ENCODE measurements at places on chromosomes 2 and 18.

- DNase-seq = no peak
Measured at GRCh38 chr2:80496346-80496745, 191.8 kb upstream of the LRRTM1 start.

DNA sequence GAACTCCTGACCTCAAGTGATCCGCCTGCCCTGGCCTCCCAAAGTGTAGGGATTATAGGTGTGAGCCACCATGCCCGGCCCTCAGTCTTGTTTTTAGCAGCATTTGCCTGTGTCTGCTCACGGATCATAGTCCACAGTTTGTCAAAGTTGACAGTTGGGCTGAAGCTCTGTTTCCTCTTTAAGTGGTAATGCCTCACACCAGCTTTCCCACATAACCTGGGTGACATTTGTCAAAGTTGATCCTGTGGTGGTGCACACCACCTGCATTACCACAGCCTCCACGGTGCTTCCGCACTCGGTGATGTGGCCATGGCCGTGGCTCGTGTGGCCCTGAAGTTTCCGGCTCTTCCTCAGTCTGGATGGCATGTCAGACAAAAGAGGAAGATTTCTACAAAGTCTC is 27.1 kb downstream of the RAB31 start:
- no peak for DNase-seq

GRCh38 chr2:28395334-28396061 is 2.8 kb downstream of the FOSL2 start:
- peak; percentile 16 for DNase-seq

DNA sequence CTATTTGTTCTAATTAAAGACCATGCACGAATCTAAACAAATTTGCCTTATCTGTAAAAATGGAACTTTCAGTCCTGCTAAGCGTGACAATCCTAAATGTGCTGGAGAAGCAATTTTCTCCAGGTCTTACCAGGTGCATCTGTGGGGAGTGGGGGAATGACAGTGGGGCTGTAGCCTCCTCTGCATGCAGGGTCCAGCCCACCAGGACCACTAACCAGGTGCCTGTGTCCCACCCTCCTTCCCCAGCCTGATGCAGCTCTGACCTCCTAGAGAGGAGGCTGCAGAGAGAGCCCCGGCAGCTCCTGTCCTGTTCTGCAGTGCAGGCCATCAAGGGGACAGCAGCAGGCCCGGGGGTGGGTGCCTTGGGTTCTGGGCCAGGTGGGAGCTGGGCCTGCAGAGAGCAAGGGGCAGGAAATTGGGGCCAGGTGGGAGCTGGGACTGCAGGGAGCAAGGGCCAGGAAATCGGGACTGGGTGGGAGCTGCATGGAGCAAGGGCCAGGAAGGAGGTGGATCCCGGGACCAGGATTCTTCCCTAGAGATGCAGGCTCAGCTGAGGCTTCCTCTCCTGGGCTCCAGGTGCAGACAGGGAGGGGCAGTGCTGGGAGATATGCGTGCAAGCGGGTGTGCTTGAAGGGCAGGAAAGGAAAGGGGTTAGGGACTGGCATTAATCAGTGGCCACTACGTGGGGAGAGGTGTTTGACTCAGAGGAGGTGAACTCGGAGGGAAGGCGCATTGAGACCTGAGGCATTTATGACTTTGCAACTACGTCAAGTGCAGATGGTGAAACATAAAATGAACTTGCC is 185.3 kb downstream of the ANKRD30B start:
- DNase-seq = no peak

- DNase-seq = no peak
Measured at GRCh38 chr18:46859855-46860254, 57.5 kb downstream of the PIAS2 start.

GRCh38 chr2:133158442-133158841 is 409.8 kb downstream of the NCKAP5 start:
- no peak for DNase-seq

DNA sequence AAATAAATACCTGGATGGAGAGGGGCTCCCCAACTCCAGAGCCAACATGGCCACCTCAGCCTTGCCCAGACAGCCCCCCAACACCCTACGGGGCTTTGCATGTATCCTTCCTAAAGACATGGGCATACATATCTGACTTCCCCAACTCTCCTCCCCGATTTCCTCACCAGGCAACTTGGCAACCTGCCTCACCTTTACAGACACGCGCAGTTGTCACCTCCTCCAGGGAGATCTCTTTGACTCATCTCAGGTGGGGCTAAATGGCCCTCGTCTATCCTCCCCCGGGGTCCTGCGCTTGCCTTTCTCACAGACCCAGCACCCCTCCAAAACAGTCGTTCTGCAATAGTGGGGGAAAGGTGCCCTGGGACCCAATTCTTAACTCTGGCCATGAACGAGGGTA is 10.6 kb upstream of the BIN1 start:
- no peak for DNase-seq

DNA sequence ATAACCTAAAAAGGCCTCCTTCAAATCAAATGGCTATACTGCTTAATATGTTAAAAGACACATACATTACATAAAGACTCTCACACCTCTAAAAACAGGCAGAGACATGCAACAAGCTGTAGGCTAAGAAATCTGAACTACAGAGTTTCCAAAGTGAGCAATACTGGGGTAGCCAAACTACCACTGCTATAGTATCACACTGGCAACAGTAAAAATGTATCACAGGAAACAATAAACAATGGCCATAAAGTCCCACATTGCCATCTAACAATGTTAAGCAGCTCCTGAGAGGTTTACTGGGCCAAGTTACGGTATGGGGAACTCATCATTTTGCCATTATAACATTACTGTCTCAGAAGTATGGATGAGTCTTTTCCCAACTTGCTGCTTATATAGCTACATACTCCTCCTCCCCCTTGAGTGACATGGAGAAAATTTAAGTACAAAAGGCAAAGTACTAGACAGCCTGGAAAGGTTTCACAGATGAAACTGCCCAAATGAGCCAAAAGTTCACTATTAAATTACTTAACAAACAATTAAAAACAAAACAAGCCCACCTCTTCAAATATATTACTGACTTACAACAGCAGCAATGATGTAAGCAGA is 50.3 kb downstream of the SS18 start:
- DNase-seq = no peak

DNA sequence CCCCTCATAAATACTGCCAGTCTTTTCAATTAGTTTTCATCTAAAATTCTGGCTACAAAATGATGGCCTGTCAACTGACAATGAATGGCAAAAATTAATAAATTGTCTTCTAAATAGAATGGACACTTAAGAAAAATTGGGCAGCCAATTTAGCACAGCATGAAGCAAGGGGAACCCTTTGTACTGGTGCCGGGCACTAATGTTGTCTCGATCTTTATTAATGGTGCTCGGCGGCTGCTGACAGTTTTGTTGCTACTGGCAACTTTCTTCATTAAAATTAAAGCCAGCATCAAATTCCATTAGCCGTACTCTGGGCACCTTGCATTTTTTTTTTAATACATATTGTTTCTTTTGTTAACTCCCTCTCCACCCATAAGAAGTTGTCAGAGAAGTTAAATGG is 309.3 kb downstream of the GBX2 start:
- DNase-seq = no peak

DNA sequence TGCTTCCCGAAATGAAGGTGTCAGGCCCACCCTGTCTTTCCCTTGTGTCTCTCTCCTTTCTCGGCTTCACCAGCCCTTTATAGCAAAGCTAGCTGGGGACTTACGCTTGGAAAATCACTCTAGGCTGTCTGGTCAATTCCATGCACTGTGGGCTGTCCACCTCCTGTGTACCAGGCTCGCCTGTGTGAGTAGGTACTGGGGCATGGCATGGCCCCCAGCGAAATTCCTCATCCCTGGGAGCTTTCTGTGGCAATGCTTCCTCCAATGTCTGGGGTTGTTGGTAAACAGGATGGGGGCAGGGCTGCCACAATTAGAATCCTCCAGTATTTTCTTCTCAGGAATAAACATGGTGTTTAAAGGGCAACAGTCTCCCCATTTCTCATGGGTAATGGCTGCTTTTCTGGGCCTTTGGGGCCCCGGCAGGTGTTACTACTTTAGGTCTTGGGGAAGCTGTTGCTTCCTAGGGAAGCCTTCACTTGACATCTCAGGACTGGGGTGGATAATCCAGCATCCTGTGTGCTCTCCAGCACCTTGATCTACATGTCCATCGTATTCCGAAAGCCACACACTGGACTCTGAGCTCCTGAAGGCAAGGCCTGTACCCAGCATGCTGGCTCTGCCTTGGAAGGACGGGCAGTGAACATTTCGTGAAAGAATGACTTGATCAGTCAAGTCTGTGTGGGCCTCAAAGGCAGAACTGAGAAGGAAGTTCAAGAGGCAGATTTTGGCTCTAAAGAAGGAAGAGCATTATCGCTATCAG is 21.1 kb downstream of the RHOB start:
- DNase-seq = no peak

- DNase-seq = no peak
Measured at GRCh38 chr18:44986933-44987332, 306.2 kb downstream of the SETBP1 start.

DNA sequence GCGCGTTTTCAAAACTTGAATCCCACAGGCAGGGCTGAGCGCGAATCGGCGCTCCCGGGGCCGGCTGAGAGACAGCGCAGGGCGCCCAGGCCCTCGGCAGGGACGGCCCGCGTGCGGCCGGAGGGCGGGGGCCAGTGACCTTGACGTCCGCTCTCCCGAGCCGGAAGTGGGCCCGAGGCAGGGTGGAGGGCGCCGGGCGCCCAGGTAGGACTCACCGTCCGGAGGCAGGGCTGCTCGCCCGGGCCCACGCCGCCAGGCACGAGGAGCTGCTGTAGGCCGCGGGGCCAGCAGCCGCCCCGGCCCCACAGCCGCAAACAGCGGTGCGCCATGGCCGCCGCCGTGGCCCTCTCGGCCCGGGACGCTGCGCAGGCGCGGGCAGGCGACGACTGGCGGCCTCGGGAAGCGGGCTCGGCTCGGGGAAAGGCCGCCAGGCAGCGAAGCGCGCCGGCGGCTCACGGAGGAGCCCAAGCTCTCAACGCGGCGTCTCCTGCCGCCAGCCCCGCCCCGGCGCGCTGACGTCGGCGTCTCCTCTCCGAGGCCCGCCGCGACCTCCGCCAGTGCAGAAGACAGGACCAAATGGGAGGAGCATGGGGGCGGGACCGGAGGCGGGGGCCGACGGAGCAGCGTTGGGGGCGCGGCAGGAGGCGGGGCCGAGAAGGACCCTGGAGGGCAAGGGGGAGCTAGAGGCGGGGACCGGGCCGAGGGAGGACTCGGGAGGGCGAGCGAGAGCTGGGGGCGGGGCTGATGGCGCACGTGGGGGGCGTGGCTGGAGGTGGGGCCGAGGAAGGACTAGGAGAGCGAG is at the start of gene AFG3L2:
Gene AFG3L2 (minus strand): TSS at position 474 of the 802 bp plus-strand sequence. CDS start 145 bp downstream, at position 329.
- DNase-seq = peak; percentile 98

- no peak for DNase-seq
Measured at GRCh38 chr2:5825686-5826085, 133.5 kb downstream of the SOX11 start.

DNA sequence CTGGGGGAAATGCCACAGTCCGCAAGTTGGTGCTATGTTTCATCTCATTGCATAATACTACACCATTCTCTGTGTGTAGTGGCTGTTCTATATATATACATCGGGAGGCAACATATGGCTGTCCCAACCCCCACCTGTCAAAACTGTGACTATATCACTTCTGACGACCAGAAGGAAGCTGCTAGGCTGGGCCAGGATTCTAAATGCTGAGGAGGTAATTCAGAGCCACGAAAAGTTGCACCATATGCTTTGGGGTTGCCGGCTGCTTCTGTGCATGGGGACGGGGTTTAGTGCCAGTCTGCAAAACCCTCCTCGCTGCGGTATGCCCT is 117.3 kb downstream of the MSH2 start:
- DNase-seq = no peak

DNA sequence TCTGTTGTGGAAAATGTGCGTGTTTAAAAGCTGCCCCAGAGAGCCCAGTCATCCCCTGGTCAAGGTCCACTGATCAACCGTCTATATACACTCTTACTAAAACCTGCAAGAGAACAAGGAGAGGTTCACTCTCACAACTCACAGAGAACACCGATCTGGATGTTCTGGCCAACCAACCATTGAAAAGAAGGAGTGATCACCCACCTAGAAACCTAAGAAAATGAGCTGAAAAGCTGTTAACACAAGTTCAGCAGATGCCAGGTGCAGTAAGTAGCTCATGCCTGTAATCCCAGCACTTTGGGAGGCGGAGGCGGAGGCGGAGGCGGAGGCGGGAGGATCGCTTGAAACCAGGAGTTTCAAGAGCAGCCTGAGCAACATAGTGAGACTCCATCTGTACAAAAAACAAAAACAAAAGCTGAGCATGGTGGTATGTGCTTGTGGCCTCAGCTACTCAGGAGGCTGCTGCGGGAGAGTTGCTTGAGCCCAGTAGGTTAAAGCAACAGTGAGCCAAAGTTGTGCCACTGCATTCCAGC is 14.5 kb downstream of the ATG16L1 start:
- no peak for DNase-seq

- no peak for DNase-seq
Measured at GRCh38 chr2:153641046-153641445, 162.5 kb upstream of the RPRM start.

DNA sequence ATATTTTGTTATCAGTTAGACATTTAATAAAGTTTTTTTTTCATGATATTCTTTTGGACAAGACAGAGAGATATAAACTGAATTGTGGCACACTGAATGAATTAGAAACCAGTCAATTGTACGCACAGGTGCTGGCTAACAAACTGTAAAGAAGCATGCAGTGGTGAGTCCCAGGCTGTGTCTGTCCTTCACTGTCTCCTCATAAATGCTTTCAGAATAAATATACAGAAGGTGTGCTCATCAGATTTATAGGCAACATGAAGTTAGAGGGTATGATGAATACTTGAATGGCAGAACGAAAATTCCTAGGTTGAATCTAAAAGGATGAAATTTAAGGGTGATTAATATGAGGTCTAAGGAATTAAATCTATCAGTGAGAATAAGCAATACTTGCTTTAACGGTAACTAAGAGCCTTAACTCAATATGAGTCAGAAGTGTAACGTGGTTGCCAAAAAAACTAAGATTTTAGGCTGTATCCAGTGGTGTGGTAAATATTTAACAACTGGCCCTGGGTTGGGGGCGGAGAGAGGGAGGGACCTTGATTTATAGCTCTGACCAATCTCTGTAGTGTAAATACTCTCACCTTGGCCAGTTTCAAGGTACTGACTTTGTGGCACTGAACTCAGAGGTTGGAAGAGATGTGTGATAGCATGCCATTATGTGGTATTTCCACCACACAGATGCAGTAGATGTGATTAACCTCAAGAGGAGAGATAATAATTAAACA is 41.9 kb upstream of the AAK1 start:
- no peak for DNase-seq

- DNase-seq = no peak
Measured at GRCh38 chr2:172472446-172473033, 45.2 kb downstream of the ITGA6 start.

GRCh38 chr2:239197146-239197545 is 203.7 kb downstream of the HDAC4 start:
- no peak for DNase-seq

- DNase-seq = no peak
Measured at GRCh38 chr2:230457073-230457768, 41.2 kb downstream of the SP100 start.

Measured in hematopoietic multipotent progenitor cell treated with erythropoietin and hydrocortisone succinate and interleukin-3 and kit ligand, for 17 days (in vitro differentiated cells).